ENCODE measurements at places on chromosomes 5 and 9. TPM values are rescaled to one million over a fixed set of nuclear protein-coding genes. Genes with fewer than 3 reads are reported as not detected.

GRCh38 chr5:66351813-66352212 is 207.7 kb downstream of the SREK1 start:
- no peaks in the 10 kb centered on the region for H3K4me1 ChIP-seq
- no peaks in the 10 kb centered on the region for H3K36me3 ChIP-seq
- no peak overlapping the region for H3K4me3 ChIP-seq
- no peak for DNase-seq

- no peak for DNase-seq
- no peak overlapping the region for H3K4me3 ChIP-seq
- H3K27me3 ChIP-seq, result no peaks in the 10 kb centered on the region
- H3K27ac ChIP-seq, result no peak overlapping the region
- H3K36me3 ChIP-seq, result no peaks in the 10 kb centered on the region
Observed at GRCh38 chr9:8096091-8096490, 296.5 kb upstream of the DMAC1 start.

GRCh38 chr5:178453224-178453623 is 137.0 kb downstream of the COL23A1 start:
- no peaks in the 10 kb centered on the region for H3K27me3 ChIP-seq
- no peak overlapping the region for H3K27ac ChIP-seq
- DNase-seq, result no peak
- no peak overlapping the region for H3K4me3 ChIP-seq

DNA sequence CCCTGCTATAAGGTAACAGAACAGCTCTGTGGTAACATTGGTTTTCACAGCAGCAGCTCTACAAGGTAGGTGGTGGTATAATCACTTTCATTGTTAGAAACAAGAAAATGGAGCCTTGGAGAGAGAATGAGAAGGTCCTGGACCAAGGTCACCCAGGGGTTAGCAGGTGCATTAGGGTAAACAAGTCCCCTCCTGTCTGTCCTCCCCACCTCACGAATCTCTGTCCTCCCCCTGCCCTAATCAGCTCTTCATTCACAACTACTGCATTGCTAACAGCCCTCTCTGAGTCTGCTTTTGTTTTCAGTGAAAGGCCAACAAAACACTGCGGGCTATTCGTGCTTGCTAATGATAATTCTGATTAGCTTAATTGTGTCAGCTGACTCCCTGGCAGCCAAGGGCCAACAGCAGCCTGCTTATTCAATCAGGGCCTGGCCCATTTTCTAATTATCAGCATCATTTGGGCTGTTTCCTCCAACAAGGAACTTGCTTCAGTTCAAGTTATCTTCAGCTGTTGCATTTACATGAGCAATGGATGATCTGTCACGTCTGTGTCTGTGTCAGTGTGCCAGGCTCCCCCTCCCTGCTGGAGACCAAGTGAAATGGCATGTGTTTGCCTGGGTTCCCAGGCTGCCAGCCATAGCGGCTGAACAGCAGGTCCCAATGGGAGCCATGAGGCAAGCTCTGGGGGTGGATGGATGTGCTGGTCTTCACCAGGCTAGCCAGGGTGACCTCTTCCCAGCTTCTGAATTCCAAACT is 56.7 kb upstream of the EQTN start:
- H3K4me1 ChIP-seq, result peaks cover 20% of the 10 kb centered on the region
- no peaks in the 10 kb centered on the region for H3K36me3 ChIP-seq
- DNase-seq, result no peak

GRCh38 chr5:1747079-1747802 is 52.4 kb downstream of the MRPL36 start:
- H3K36me3 ChIP-seq, result no peaks in the 10 kb centered on the region
- H3K27me3 ChIP-seq, result no peaks in the 10 kb centered on the region
- no peaks in the 10 kb centered on the region for H3K4me1 ChIP-seq
- H3K27ac ChIP-seq, result no peak overlapping the region

GRCh38 chr5:142671266-142671665 is 14.6 kb downstream of the FGF1 start:
- no peak overlapping the region for H3K27ac ChIP-seq
- no peak for DNase-seq
- H3K4me3 ChIP-seq, result no peak overlapping the region
- no peaks in the 10 kb centered on the region for H3K4me1 ChIP-seq
- H3K27me3 ChIP-seq, result no peaks in the 10 kb centered on the region

DNA sequence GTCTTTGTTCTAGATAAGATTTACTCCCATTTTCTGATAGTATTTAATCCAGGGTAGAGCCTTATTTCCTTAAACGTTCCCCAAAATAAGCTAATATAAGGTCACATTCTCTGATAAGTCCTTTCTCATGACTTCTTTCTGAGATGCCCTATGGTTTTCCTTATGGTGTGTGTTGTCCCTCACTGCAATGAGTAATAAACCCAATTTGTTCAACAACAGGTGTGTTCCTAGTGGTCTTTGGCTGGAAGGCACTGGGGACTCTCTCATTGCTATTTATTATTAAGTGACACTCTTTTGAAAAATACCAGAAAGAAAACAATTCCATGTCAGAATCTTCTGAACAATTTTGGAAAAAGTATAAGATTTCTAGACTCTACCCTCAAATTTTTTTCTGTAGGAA is 256.5 kb upstream of the PPP1R2B start:
- no peaks in the 10 kb centered on the region for H3K4me1 ChIP-seq
- no peak overlapping the region for H3K4me3 ChIP-seq
- no peak for DNase-seq
- H3K36me3 ChIP-seq, result no peaks in the 10 kb centered on the region

- no peak overlapping the region for H3K4me3 ChIP-seq
- H3K36me3 ChIP-seq, result no peaks in the 10 kb centered on the region
- H3K4me1 ChIP-seq, result peaks cover 8% of the 10 kb centered on the region
- no peaks in the 10 kb centered on the region for H3K27me3 ChIP-seq
- DNase-seq, result no peak
Observed at GRCh38 chr9:137406085-137406760, 16.7 kb downstream of the EXD3 start.

Gene FAT2
- 0.23 TPM for total RNA-seq

Gene GFPT2
- 67.5 TPM for total RNA-seq

Gene UQCRQ
- total RNA-seq, result 226 TPM

All from ovary (tissue), 10 donors.